Naive thymus-derived CD4-positive, alpha-beta T cell (primary cell): ENCODE measurements at places on chromosomes 7 and 10. TPM values are rescaled to one million over a fixed set of nuclear protein-coding genes. Genes with fewer than 3 reads are reported as not detected.

- H3K36me3 ChIP-seq = no peaks in the 10 kb centered on the region
- H3K27ac ChIP-seq = no peak overlapping the region
- DNase-seq = no peak
- H3K4me1 ChIP-seq = no peaks in the 10 kb centered on the region
These were observed 346.2 kb upstream of the AOAH start for GRCh38 chr7:37070471-37070870.

The LHFPL3 gene
- not detected for polyA plus RNA-seq

- no peaks in the 10 kb centered on the region for H3K36me3 ChIP-seq
- no peaks in the 10 kb centered on the region for H3K4me1 ChIP-seq
- H3K27ac ChIP-seq = no peak overlapping the region
- no peak overlapping the region for H3K4me3 ChIP-seq
- H3K27me3 ChIP-seq = no peaks in the 10 kb centered on the region
These were observed 29.8 kb downstream of the NPY start for GRCh38 chr7:24313777-24314176.

The GIMAP6 gene
- 188 TPM for polyA plus RNA-seq

The DDC gene
- not detected for polyA plus RNA-seq

The ADIRF gene
- polyA plus RNA-seq = not detected

The TMEM213 gene
- not detected for polyA plus RNA-seq

DNA sequence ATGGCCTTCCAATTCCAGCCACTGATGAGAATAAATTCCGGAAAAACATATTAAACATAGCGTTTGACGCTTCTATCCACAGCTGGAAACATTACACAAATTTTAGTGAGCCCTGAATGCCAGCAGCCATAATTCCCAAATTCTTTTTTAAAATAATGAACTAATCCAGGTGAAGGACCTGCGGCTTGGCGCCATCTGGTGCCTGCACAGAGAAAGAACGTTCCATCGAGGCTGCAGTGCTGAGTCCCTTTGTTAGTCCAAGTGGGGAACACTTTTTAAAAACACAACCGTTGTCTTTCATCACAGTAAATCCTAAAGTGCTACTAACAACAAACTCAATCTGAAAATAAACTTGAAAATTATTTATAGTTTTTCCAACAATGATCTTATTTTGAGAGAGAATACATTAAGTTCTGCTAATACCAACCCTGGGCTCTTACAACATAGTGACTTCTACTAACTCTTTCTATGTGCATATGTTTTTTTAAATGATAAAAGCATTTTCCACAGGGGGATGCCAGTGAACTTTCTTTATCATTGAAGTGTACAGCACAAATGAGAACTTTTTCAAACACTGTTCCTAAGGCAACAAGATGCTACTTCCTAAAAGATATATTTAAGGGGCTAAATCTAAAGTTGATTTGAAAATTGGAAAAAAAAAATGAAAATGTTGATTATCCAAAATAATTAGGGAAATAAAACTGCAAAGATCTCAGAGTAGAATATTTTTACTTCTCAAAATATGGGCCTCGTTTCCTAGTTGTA is 166.9 kb upstream of the RNF32 start:
- no peaks in the 10 kb centered on the region for H3K36me3 ChIP-seq
- H3K4me1 ChIP-seq = no peaks in the 10 kb centered on the region
- no peaks in the 10 kb centered on the region for H3K27me3 ChIP-seq
- H3K27ac ChIP-seq = no peak overlapping the region
- no peak for DNase-seq

DNA sequence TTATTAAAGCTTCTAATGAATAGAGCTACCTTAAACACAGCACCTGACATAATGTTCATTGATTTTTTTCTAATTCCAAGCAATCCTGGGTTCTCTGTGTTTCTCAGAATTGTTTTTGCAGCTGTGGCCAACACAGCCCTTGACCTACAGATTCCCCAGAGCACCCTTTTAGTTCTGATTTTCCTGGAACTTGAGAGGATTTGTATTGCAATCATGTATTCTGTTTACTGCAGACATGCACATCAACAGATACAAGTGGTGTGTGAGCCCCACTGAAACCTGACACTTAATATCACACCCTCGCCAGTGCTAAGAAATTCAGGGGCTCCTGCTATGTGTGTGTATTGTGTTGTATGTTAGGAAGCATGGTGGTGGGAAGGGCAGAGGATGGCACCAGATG is 344.2 kb upstream of the POM121L12 start:
- no peaks in the 10 kb centered on the region for H3K36me3 ChIP-seq
- H3K27me3 ChIP-seq = no peaks in the 10 kb centered on the region
- no peak overlapping the region for H3K4me3 ChIP-seq
- H3K27ac ChIP-seq = no peak overlapping the region
- H3K4me1 ChIP-seq = no peaks in the 10 kb centered on the region

DNA sequence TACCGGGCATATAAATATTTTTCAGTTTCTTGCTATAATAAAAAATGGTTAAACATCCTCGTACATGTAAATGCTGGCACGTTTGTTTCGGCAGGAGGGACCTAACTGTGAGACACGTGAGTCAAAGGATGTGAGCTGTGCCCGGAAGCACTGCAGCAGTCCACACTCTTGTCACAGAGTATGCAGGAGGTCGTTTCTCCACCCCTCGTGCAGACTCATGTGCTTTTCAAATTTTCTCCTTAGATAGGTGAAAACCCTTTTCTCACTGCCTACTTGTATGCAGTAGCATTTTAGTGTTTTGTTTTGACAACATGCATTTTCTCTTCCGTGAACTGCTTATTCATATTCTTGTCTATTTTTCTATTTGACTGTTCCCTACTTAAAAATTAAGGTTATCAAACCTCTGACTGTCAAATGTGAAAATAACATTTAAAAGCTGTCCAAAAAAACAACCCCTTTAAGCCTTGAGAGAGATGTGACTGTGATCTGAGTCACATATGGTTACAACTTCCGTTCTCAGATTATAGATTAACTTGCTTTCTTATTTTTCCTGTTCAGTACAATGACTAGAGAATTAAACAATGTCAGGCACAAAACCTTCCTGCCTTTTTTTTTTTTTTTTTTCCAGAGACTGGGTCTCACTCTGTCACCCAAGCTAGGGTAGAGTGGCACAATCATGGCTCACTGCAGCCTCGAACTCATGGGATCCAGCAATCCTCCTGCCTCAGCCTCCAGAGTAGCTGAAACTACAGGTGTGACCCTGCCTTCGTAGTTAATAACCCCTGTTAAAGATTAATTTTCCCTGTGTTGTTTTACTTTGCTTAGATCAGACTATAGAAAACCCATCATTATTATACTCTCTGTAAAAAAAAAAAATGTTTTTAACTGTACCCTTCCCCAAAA is 45.1 kb downstream of the DPY19L1 start:
- no peaks in the 10 kb centered on the region for H3K27me3 ChIP-seq
- no peaks in the 10 kb centered on the region for H3K4me1 ChIP-seq
- no peak for DNase-seq
